NCI-H2171 (cell line): ENCODE measurements at places on chromosomes 6 and 20.

- DNase-seq = no peak
These were observed 23.6 kb upstream of the THEMIS start for GRCh38 chr6:127924440-127924839.

- no peak for DNase-seq
These were observed 117.9 kb upstream of the PTPN1 start for GRCh38 chr20:50392138-50392866.

DNA sequence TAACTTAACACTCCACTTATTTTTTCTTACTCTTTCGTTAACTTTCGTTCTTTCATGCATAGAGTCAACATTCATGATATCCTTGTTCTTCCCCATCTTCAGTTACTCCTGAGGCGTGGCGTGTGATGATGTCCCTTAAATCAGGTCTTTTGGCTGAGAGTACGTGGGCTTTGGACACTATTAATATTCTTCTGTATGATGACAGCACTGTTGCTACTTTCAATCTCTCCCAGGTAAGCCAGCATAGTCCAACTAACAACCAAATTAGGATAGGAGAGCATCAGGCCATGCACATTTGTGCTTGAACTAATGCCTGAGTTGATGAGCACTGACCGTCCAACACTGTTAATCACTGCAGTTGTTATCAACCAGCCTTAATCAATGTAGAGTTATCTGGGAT, 119.6 kb downstream of the TMEM242 start:
- no peak for DNase-seq

- DNase-seq = no peak
These were observed 53.0 kb downstream of the SMOC2 start for GRCh38 chr6:168493976-168494375.

- DNase-seq = no peak
These were observed 1.2 kb downstream of the CST7 start for GRCh38 chr20:24950128-24950835.

- no peak for DNase-seq
These were observed 31.9 kb downstream of the HLA-DMB start for GRCh38 chr6:32908897-32909296.
